ENCODE measurements at places on chromosomes 2 and 18. TPM values are rescaled to one million over a fixed set of nuclear protein-coding genes. Genes with fewer than 3 reads are reported as not detected.

The LYG2 gene
- total RNA-seq: not detected

The CHRNG gene
- not detected for total RNA-seq

The PROKR1 gene
- total RNA-seq: not detected

The ITGB6 gene
- 0.61 TPM for total RNA-seq

The GKN2 gene
- total RNA-seq: not detected

The M1AP gene
- total RNA-seq: 0.16 TPM

The AQP12B gene
- total RNA-seq: not detected

The MLPH gene
- total RNA-seq: 13.0 TPM

The REG3A gene
- not detected for total RNA-seq

The RPIA gene
- 6.2 TPM for total RNA-seq

The IL36B gene
- total RNA-seq: not detected

The TUBA4B gene
- not detected for total RNA-seq

The C1GALT1C1L gene
- total RNA-seq: 0.97 TPM
